ENCODE measurements at places on chromosomes 6 and 20.

DNA sequence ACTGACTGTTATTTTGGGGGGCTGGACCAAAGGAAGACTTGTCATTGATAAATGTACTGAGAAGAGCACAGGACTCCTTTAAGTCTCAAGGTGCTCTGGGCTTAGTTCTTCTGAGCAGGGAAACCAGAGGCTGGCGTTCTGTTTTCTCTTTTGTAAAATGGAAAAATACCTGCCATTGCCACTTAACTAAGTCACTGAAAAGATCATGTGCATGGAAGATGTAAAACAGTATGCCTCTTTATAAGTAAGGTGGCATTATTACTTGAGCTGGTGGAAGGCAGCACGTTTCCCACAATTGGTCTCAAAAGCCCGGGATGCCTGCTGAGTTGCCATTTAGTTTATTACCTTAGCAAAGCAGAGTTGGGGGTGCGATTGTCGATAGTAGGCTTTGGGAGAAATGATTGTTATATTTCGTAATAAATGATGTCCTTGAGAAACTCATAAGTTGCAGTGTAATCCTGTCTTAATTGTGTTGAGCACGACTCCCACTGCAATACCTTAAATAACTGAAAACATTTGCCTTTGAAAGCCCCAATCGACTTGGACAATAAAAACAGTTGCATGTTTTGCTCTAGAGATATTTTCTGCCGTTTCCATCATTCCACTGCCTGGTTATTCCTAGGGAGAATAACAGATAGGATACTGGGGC, 3.6 kb downstream of the JARID2 start:
- DNase-seq: no peak

DNA sequence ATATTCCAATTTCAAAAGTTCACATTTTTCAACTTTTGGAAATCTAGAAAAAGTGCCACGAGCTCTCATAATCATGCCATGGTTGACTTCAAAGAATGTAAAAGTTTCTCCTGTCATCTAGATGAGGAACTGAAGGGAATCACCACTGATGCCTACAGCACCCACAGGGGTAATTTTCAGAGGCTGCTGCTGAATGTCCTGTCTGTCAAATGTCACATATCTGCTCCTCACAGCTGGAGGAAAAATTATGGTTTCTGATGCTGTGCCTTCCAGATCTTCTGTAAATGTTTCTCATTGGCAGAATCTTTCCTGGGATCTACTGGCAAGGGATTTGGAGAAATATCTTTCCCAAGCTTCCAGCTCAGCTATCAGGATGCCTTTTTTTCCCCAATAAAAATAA, 32.5 kb upstream of the TRERF1 start:
- no peak for DNase-seq

DNA sequence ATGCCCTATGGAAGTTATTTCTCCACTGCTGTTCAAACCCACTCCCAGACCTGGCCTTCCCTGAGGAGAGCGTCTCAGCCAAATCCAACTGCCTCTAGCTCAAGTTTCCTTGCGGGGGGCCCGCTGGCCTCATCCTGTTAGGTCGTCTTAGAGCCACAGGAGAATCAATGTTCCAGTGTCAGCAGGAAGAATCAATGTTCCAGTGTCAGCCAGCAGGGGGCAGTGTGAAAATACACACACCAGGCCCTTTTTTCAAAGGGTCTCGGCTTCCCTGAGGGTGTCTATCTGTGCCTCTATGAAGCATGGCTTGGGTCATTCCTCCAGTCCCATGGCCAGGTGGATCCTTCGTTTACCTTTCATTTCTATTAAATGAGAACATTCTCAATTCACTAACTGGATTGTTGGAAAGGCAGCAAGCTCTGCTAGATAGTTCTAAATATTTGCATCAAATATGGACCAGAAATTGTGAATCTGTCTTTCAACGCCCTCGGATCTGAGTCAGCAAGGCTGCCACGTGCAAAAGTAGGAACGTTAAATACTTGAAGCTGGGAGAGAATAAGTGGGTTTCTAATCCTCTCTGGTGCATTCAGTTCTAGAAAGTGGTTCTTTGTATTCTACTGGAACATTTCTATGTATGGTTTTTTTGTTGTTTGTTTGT, 19.2 kb downstream of the PRND start:
- DNase-seq: peak; percentile 68

DNA sequence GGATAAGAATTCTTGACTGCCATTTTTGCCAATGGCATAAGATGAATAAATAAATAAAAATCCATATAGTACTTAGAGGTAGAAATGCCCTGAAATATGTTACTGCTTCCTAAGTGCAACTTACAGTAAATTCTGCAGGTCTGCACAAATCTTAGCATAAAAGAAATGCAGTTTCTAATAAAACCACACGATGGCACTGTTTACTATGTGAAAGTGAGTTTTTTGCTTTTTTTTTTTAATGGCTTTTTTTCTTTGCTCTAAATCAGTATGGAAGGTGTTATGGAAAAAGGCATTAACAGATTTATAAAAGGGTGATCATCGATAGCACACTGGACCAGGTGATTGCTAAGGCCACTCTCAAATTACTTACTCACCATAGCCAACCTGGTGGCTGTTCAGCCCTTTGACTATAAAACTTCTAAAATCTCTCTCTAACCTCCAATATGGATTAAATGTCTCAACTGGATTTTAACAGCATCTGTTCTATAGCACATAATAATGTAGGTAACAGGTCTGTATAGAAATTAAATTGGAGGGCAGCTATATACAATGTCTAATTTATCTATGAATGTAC, 45.8 kb downstream of the AHI1 start:
- DNase-seq: peak; percentile 59

- no peak for DNase-seq
Measured at GRCh38 chr6:35973670-35974222, 50.7 kb downstream of the SLC26A8 start.

DNA sequence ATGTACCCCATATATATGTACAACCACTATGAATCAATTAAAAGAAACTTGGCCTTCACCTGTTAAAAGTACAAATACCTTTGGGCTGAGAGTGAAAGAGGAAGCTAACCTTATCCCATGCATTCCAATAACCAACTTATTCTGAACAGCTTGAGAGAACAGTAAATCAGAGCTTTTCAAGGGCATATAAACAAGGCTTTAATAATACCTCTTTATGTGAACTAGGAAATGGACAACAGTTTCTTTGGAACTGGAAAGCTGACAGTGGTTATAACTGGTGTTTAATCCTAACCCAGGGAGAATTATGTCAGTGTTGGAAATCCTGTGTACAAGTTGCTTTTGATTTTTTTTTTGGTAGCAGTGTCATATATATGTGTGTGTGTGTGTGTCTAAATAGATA, 170.5 kb downstream of the TFAP2B start:
- DNase-seq: no peak

- DNase-seq: no peak
Measured at GRCh38 chr6:142934599-142934998, 10.4 kb downstream of the HIVEP2 start.

DNA sequence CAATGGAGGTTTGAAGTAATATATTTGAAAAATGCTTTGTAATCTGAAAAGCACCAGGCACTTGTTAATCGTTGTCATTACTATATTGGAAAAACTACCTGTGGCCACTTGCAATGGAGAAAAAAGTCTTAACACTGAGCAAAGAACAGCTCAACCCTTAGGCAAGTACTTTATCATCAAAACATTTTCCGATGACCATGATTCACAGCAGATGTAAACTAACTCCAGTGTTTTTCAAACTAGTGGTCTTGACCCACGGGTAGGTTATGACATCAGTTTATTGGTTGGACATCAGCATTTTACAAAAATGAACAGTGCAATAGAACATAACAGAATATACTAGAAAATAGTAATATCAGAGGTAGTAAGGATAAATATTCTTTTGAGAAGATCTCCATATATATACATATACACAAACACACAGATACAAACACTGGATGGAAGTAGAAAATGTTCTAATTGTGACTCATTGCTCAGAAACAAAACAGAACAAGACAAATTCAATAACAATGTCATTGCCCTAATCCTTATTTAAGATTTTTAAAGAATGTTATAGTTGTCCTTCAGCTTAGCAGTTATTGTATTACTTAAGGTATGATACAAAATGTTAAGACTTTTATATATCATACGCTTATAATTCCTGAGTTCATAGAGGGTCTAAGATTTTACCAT, 123.0 kb downstream of the PLCB1 start:
- DNase-seq: no peak

DNA sequence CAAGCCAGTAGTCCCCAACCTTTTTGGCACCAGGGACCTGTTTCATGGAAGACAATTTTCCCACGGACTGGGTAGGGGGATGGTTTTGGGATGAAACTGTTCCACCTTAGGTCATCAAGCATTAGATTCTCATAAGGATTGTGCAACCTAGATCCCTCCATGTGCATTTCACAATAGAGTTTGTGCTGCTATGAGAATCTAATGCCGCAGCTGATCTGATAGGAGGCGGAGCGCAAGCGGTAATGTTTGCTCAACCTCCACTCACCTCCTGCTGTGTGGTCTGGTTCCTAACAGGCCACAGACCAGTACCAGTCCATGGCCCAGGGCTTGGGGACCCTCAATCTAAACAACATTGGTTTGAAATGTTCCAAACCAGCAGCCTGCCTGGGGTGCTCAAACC, 137.0 kb upstream of the STXBP5 start:
- DNase-seq: no peak

DNA sequence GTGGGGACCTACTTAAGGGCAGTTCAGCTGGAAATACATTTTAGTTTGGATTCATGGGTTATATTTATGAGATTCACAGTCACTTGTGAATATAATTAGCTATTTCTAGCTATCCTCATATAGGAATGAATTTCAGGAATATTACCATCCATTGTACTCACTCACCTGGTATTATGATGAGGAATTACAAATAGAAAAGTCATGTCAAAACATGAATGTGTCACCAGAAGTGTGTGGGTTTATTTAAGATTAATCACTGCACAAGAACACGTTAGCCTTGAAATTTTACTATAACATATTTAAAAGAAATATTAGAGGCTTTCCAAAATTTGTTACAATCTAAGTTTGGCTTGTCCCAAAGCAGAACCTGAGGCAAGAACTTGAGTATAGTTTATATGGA, 510.5 kb downstream of the PHF3 start:
- no peak for DNase-seq

DNA sequence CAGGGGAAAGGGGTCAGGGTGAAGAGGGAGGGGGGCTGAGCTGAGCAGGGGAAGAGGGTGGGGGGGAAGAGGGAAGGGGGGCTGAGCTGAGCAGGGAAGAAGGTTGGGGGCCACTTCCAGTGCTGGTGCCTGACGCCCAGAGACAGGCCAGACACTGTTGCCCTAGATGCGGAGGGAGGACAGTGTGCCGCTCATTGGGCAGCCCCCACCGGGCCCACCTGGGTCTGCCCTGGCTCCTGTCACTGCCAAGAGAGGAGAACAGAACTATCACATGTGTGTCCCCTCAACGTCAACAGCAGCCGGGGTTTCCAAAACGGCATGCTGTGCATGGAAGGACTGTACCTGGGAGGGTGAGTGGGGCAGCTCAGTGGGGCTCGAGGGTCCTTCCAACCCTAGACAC, 342.1 kb downstream of the CDH4 start:
- no peak for DNase-seq

- no peak for DNase-seq
Measured at GRCh38 chr6:42337985-42338743, 113.6 kb downstream of the TRERF1 start.

- DNase-seq: no peak
Measured at GRCh38 chr6:16671302-16672289, 89.7 kb downstream of the ATXN1 start.

- DNase-seq: no peak
Measured at GRCh38 chr6:52994839-52995088, 320 bp downstream of the GSTA4 start.

DNA sequence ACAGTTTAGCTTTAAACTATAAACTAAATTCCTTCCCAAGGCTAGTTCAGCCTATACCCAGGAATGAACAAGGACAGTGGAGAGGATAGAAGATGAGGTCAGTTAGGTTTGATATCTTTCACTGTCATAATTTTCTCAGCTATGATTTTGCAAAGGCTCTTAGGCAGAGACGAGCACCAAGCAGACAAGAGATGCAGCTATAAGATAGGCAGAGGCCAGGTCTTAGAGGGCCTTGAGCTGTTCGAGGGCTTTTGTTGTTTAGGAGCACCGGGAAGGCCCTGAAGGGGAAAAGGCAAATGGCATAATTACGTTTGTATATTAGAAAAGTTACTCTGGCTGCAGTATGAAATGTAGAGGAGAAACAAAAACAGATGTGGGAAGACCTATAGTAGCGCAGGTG, 59.8 kb downstream of the DOP1A start:
- DNase-seq: no peak

DNA sequence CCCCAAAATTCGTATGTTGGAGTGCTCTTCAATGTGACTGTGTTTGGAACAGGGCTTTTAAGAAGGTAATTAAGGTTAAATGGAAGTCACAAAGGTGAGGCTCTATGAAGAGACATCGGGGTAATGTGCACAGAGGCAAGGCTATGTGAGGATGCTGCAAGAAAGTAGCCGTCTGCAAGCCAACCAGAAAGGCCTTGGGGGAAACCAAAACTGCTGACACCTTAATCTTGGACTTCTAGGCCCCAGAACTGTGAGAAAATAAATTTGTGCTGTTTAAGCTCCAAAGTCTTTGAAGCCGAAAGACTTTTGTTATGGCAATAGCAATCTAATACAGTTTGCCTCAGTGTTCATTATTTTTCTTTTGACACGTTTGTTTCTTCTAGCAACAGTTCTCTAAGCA, 2.4 kb upstream of the IRAK1BP1 start:
- no peak for DNase-seq

GRCh38 chr20:3681931-3682781, at the start of gene ADAM33:
ADAM33 (minus strand) TSS chr20:3682010; CDS start chr20:3682004, 6 bp downstream.
- DNase-seq: no peak

GRCh38 chr6:99032396-99032795, 84.7 kb upstream of the FBXL4 start:
- no peak for DNase-seq

DNA sequence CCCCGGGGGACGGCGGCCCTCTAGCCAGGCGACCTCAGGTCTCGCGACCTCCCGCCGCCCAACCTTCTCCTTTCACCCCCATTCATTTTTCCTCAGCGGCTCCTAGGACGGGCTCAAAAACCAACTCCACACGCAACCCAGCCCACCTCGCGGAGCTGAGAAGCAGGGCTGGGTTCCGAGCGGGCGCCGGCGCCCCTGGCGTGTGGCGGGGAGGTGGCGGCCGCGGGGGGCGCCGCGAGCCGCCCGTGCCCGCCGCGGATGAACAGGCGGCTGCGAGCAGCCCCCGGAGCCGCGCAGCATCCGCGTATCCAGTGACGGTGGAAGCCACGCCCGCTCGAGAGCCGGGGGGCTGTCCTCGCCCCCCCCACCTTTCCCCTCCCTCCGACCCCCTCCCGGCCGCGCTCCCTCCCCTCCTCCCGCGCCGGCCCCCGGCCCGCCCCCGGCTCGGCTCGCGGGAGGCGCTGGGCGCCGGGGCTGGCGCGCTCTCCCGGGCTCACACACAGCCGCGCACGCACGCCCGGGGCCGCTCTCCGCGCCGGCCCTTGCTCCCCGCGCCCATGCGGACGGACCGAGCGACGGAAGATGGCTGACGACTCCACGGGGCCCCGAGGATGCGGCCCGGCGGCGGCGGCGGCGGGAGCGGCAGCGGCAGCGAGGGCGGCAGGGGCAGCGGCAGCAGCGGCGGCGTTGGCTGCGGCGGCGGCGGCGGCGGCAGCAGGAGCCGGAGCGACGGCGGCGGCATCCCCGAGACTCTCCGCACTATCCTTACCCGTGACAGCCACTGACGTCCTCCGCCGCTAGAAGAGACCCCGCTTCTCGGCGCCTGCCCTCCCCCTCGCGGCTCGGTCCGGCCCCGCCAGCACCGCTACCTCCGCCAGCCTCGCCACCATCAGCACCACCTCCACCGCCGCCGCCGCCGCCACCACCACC, at the start of gene SOBP:
Gene SOBP, plus strand, starts transcription at position 482 of the 930 bp plus-strand sequence. CDS start 500 bp downstream, outside the sequence.
- DNase-seq: peak; percentile 42

Measured in CD4-positive, alpha-beta T cell treated with Interleukin-17A for 1 hour (primary cell).